ENCODE measurements at places on chromosomes 12 and 14. TPM values are rescaled to one million over a fixed set of nuclear protein-coding genes. Genes with fewer than 3 reads are reported as not detected.

Gene IL23A
- total RNA-seq, result 0.28 TPM

Gene RD3L
- not detected for total RNA-seq

Gene RNASE4
- 38.9 TPM for total RNA-seq

Gene TMX1
- 87.2 TPM for total RNA-seq

Gene CCDC197
- total RNA-seq, result not detected

Gene LYZ
- under 0.01 TPM for total RNA-seq

Gene SSTR1
- 0.77 TPM for total RNA-seq

Gene FGFR1OP2
- 71.6 TPM for total RNA-seq

Gene MEG3
- total RNA-seq, result 112 TPM

Gene HSPB8
- total RNA-seq, result 35.1 TPM

Gene SMCO2
- not detected for total RNA-seq

Gene AEBP2
- total RNA-seq, result 27.1 TPM

Gene PHETA1
- 7.6 TPM for total RNA-seq

Gene SIX6
- total RNA-seq, result not detected

Gene ASCL1
- not detected for total RNA-seq

Gene SLC5A8
- total RNA-seq, result not detected

Gene ALDH2
- total RNA-seq, result 23.7 TPM

Gene RAB21
- total RNA-seq, result 14.1 TPM

Gene RTL1
- not detected for total RNA-seq

Gene SAMD4A
- 13.6 TPM for total RNA-seq

Gene KIF5A
- 0.28 TPM for total RNA-seq

Gene MFAP5
- total RNA-seq, result 124 TPM

Gene ABCC9
- total RNA-seq, result 51.0 TPM

Gene KRT2
- total RNA-seq, result not detected

Gene TUBA1B
- total RNA-seq, result 957 TPM

Measured in regular cardiac myocyte (primary cell).